ENCODE measurements at places on chromosomes 1 and 21. TPM values are rescaled to one million over a fixed set of nuclear protein-coding genes. Genes with fewer than 3 reads are reported as not detected.

Gene WDR3
- 24.6 TPM for total RNA-seq

Gene AIM2
- not detected for total RNA-seq

Gene GFI1
- total RNA-seq, result 0.29 TPM

Gene TEDDM1
- not detected for total RNA-seq

Gene SLC44A5
- 0.05 TPM for total RNA-seq

Gene CR1
- not detected for total RNA-seq

Gene SPRR3
- total RNA-seq, result not detected

Gene TNFRSF9
- 1.8 TPM for total RNA-seq

Gene HSPG2
- total RNA-seq, result 67.3 TPM

Gene PRELP
- not detected for total RNA-seq

Gene KRTAP10-10
- total RNA-seq, result not detected

Gene TFF3
- not detected for total RNA-seq

Gene LAD1
- 1.0 TPM for total RNA-seq

Gene CCDC27
- total RNA-seq, result not detected

Gene MYOM3
- 6.2 TPM for total RNA-seq

Gene FABP3
- total RNA-seq, result not detected

Gene SLAMF7
- 1.0 TPM for total RNA-seq

Gene VHLL
- total RNA-seq, result not detected

Data from A549 treated with AZD2906 at 1 μM for 4 hours (cell line).